ACHN (cell line): ENCODE measurements at places on chromosomes 12 and 14.

GRCh38 chr12:28536088-28536487 lies 345.8 kb downstream of the CCDC91 start:
- no peak for DNase-seq

- no peak for DNase-seq
Measured at GRCh38 chr14:98959410-98959809, 312.6 kb downstream of the BCL11B start.

- DNase-seq = peak; percentile 82
Measured at GRCh38 chr12:124543052-124543589, 24.3 kb downstream of the NCOR2 start.

DNA sequence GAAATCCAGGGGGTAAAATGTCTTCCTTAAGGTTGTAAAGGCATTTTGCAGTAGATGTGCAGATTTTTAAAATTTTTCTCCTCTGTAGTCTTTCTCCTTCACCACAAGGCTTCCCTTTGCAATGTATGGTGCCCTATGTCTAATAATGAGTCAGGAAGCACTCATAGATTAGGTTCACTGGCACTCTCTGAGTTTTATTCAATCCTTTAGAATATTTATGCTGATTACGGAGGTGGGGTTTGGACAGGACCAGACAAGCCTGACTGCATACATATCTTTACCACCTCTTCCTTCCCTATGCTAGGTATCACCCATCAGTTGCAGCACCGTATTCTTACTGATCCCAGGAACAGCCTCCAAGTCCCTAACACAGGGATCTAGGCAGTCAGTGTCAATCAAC lies 99.5 kb downstream of the NEDD1 start:
- DNase-seq = no peak

DNA sequence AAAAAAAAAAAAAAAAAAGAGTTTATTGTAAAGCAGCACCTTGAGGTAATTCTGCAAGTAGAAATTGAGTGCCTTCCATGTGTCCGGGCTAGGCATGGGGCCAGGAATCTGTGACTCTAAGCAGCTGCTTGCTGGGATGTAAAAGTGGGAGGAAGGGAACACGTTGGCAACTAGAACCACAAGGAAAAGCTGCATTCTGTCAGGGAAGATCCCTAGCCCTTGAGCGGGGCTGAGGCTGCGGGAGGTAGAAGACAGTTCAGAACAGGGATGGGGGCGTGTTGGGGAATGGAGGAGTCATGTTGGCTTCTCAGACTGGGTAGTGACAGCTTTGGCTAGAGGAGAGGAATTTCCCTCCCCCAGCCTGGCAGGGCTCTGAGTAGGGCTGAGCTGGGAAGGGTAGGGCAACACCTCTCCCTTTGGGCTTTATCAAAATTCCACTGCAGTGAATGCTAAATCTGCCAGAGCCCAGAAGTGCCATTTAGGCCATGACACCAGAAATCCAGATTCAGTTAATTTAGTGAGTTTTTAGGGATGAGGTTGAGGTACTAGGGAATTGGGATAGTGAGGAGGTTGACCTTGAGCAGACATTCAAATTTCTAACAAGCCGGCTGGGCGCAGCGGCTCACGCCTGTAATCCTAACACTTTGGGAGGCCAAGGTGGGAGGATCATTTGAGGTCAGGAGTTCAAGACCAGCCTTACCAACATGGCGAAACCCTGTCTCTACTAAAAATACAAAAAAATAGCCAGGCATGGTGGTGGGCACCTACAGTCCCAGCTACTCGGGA lies 3.4 kb upstream of the TRAFD1 start:
- no peak for DNase-seq

DNA sequence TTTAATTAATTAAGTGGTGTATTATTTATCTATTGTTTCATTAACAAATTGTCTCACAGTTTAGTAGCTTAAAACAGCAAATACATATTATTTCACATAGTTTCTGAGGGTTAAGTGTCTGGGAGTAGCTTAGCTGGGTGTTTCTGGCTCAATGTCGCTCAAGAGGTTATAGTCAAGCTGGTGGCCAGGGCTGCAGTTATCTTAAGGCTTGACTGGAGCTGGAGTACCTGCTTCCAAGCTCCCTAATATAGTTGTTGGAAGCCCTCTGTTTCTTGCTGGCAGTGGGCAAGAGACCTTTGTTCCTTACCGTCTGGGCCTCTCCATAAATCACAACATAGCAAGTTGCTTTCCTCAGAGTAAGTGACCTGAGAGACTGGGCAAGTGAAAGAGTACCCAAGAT lies 66.6 kb downstream of the RAD51B start:
- no peak for DNase-seq

- no peak for DNase-seq
Measured at GRCh38 chr12:92513231-92513730, 189.5 kb upstream of the PLEKHG7 start.

- no peak for DNase-seq
Measured at GRCh38 chr14:90758959-90759358, 57.3 kb downstream of the TTC7B start.
